ENCODE measurements at places on chromosomes 1 and 21. TPM values are rescaled to one million over a fixed set of nuclear protein-coding genes. Genes with fewer than 3 reads are reported as not detected.

The FAM72B gene
- total RNA-seq, result 23.9 TPM

The TRPM2 gene
- 29.6 TPM for total RNA-seq

The CFAP74 gene
- not detected for total RNA-seq

The B4GALT2 gene
- 12.5 TPM for total RNA-seq

The SYCP1 gene
- not detected for total RNA-seq

The LY9 gene
- total RNA-seq, result 73.6 TPM

The OR2M3 gene
- not detected for total RNA-seq

The SHISAL2A gene
- total RNA-seq, result 28.8 TPM

The KLF17 gene
- total RNA-seq, result not detected

The TMEM269 gene
- 0.48 TPM for total RNA-seq
